ENCODE measurements at places on chromosomes 4 and X.
A peak's percentile ranks its signal among the peaks of the same experiment; 100 is the strongest.

DNA sequence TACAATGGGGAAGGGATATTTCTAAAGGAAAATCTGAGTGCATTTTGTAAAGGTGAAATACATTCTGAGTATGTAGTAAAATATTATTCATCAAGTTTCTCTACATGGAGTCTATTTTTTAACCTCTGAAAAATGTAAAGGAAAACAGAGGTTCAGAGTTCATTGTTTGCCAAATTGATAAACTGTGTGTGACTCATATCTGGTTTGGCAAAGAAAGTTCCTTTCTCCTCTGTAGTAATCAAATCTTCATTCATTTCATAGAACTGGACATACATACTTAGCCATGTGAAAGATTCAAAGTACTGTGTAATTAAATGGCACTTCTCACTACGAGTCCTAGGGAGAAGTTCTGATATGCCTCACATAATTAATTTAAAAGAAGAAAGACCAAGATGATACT is 61.6 kb downstream of the HPGD start:
- no peak for DNase-seq

- DNase-seq, result no peak
Observed at GRCh38 chr4:1192493-1193205, 20.3 kb upstream of the SPON2 start.

GRCh38 chr4:76732246-76732645 is 165.7 kb downstream of the SOWAHB start:
- DNase-seq, result no peak

- DNase-seq, result no peak
Observed at GRCh38 chr4:7625071-7625470, 190.3 kb upstream of the PSAPL1 start.

GRCh38 chrX:38225093-38225492 is 4.4 kb upstream of the SRPX start:
- DNase-seq, result no peak

DNA sequence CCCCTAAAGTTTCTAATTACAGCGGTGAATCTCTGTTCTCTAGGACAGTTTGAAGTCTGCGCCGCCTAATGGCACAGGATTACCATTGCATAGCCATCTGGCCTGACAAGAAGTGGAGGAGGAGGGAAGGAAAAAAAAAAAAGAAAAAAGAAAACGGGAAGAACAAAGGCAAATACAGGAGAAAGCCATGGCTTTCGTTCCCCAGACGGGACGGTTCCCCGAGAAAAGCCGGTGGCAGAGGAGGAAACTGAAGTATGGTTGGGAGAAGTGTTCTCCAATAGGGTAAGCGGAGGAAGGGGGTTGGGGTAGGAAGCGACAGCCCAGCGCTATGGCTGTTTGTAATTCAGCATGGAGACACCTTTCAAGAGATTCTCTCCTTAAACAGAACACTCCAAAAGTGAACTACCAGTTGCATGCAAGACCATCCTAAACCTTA is 80.8 kb downstream of the HMGN5 start:
- DNase-seq, result peak; percentile 79

DNA sequence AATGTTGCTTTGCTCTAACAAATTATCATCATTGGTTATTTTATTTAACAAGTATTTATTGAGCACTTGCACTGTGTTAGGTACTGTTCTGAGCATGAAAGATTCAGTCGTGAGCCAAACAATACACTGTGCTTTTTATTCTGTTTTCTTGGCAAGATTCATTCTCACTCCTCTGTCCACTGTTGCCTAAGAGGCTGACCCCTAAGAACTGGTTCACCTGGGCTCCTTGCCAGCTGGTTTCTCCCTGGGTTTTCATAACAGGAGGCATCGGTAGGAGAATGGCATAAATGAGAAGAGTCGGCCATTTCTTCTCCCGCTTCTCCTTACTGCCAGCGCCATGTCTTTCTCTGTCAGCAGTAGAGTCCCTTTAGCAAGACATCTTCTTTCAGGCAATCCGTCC is 243.7 kb upstream of the DIAPH2 start:
- no peak for DNase-seq

GRCh38 chrX:68049466-68049865 is 383.8 kb downstream of the OPHN1 start:
- DNase-seq, result no peak

DNA sequence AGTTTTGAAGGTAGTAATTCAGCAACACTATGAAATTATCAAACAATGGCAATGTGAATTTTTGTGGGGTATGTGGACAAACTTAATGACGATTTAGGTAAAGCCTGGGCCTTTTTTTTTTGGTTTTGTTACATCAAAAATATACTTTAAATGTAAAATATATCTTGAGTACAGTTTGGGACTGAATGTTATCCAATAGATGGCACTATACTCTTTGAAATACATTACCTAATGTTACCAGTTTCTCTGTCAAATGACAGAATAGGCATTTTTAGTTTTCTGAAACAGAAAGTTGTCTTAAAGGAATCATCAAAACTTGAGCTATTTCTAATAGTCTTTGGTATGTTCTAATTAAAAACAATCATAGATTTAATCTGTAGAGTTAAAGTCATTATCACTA is 1651.9 kb downstream of the C4orf33 start:
- DNase-seq, result peak; percentile 42

- DNase-seq, result no peak
Observed at GRCh38 chr4:48336146-48336870, 5.0 kb upstream of the SLAIN2 start.

DNA sequence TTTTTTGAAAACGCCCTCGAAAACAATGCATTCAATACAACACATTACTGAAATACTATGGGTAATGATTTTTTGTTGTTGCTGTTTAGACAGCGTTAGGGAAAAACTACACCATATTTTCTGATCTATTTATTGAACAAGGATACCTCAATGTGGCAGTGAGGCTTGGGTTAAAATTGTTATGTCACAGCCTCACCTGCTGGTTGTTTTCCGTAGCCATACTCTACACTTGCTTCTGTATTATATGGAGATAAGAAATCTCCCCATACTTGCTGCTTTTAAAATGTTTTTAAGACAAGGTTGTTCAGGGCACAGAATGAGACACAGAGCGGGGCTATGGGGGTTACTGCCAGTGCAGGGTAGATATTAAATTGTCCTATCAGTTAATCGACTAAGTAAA is 221.6 kb upstream of the FTHL17 start:
- DNase-seq, result peak; percentile 17

GRCh38 chr4:38857354-38858096 is 908 bp upstream of the TLR6 start:
- peak; percentile 84 for DNase-seq

DNA sequence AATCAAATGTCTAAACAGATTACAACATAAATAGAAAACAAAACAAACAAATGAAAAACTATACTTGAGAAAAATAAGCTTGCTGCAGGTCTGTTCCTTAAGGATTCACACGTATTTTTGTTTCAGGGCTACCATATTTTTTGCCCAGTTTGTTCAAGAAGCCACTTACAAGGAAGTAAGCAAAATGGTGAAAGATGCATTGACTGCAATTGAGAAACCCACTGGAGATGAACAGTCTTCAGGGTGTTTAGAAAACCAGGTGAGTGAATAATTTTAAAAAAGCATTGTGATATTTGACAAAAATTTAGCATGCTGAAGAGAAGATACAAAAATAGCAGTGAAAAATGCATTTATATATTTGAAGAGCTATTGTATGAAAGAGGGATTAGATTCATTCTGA is 2.0 kb downstream of the AFP start:
- no peak for DNase-seq

DNA sequence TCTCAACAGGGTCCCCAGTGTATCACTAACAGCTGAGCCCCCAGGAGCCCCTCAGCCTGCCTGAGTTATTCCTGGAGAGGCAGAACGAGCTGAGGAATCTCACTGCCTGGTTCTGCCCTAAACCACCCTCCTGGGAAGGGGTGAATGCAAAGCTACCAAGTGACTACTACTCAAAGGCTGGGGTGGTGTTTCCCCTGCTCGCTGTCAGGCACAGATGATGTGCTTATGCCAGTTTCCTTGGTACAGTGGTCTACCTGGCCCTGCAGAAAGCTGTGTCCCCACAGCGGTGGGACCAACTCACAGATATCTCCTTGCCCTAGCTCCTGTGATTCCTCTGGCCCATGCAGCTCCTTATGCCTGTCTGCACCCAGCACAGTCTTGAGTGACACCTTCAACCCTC is 35.4 kb upstream of the ASMTL start:
- DNase-seq, result no peak

GRCh38 chr4:13601048-13601447 is 26.5 kb downstream of the BOD1L1 start:
- peak; percentile 26 for DNase-seq

GRCh38 chr4:127586922-127587571 is 45.7 kb upstream of the INTU start:
- DNase-seq, result peak; percentile 55

DNA sequence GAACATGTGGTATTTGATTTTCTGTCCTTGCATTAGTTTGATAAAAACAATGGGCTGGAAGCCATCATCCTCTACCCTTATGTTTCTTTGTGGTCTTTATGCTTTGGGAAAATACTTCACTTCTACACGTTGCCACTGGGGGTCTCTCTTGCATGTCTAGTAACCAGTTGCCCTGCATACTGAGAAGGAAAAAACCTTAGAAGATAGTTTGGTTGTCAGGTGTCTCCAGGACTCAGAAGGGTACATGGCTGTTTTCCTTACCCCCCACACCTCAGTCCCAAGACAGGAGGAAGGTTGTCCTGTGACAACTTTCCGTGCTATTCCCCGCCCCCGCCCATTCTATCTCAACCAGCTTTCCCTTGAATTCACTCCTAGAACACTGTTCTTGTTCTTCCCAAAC is 62.1 kb upstream of the LANCL3 start:
- DNase-seq, result peak; percentile 21

DNA sequence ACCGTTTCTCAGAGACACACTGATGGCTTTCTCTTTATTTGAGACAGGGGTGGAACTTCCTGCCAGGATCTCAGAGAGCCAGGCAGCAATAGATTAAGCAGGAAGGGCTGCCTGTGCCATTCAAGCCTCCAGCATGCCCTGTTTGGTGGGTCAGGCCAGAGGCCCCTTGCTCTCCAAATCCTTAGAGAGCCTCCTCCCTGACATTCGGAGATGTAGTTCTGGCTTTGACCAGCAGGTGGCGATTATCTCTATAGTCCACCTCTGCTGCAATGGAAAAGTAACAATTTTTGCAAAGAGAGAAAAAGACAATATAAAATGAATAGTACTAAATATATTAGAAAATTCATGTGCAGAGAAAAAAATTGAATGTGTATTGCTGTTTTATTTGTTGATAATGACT is 93.9 kb downstream of the NXF2B start:
- DNase-seq, result peak; percentile 56

DNA sequence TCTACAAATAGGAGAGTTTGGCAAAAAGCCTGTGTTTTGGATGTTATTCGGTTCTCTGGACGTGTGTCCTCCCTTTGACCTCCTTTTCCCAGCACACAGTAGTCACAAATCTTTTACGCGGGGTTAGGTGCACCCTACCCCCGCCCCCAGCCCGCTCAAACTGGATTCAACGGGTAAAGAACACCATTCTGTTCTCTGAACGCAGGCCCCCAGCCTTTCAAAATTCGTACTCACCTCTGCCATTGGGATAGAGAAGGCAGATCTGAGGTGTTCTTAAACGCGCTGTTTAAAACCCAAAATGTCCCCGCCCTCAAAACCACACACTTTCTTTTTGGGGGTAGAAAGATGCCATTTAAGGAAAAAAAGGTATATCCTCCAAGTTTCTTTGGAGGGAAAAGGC is 2.7 kb downstream of the LEF1 start:
- peak; percentile 62 for DNase-seq

GRCh38 chr4:87707279-87707918 is 57.3 kb downstream of the DMP1 start:
- no peak for DNase-seq

DNA sequence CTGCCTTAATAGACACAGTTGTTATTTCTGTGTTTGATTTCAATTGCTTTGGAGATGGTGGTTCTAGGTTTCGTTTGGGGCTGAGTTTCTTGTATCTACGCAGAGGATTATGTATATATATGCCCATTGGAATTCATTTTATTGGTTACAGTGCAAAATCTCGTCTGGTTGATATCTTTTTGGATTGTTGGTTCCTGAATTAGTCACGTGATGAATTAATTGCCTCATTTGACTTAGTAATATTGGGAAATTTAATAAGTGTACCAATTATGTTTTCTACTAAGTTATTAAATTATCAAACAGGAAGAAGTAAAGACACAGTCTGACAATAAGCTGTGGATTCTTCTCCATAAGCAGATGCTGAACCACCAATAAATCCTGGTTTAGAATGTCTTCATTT is 467.9 kb upstream of the TENM3 start:
- no peak for DNase-seq

DNA sequence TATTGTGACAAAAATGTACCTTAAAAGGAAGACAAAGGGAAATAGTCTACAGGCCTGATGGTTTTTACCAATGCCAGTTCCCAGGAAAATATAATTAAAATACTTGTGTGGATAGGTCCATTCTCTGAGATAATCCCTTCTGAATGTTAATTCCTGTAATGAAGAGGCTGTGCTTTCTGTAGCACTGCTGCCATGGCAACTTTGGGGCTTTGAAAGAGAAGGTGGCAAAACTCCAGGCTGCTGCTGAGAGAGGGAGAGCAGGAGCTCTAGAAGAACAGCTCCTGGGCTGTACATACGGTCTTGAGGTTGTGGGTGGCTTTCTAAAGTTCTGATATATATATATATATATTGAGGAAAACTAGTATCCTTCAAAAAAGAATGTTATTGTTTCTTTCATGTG is 125.4 kb downstream of the PDLIM5 start:
- DNase-seq, result no peak

DNA sequence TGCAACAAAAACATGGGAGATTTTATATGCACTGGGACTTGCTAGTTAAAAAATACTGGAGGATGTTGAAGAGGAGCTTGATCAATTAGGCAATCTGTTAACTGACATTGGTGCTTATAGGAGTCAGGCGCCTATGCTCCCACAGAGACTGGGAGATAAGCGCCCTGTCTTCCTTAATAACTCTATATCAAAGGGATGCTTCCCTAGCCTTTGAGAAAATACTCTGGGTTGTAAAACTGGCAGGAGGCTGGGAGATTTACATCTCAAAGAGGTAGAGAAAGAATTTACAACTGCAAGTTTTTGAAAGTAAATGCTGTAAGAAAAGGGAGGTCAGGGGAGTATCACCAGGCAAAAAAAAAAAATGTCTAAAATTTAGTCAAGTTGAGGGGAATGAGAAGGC is 325.4 kb downstream of the PCDH10 start:
- DNase-seq, result no peak

DNA sequence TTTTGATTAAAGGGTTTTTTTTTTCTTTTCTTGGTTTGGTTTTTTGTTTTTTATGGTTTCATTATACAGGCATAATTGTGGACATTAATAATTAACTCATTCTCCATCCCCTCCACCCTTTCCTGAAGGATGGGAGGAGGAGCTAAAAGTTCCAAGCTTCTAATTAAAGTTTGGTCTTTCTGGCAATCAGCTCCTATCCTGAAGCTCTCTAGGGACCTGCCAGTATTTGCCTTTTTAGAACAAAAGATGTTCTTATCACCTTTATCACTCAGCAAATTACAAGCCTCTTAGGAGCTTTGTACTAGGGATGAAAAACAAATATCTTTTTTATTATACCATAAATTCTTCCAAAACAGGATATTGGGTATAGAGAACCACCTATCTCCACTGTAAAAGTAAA is 589.8 kb downstream of the PDHA2 start:
- DNase-seq, result no peak

GRCh38 chrX:39736216-39737211 is 361.2 kb downstream of the BCOR start:
- no peak for DNase-seq

All from NAMALWA (cell line).